ENCODE measurements at places on chromosomes 4 and X.
A peak's percentile ranks its signal among the peaks of the same experiment; 100 is the strongest.

- DNase-seq = no peak
Measured at GRCh38 chrX:67892401-67892800, 348.6 kb downstream of the AR start.

DNA sequence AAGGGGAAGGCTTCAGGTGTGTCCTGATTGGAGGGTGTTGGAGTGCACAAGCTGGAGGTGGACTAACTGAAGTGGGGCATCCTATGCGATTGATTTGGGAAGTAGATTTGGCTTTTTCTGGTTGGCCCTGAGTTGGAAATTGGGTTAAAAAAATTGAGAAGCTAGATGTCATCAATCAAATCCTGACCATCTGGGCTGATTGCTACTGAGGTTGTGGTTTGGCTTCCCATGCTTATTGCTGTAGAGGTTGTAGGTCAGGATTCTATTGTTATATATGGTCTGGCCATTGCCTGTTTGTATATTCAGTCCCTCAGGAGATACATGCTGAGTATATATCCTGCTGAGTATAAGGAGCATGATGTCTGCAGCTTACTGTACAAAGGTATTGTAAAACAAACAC lies 7.7 kb upstream of the ZNF81 start:
- no peak for DNase-seq

DNA sequence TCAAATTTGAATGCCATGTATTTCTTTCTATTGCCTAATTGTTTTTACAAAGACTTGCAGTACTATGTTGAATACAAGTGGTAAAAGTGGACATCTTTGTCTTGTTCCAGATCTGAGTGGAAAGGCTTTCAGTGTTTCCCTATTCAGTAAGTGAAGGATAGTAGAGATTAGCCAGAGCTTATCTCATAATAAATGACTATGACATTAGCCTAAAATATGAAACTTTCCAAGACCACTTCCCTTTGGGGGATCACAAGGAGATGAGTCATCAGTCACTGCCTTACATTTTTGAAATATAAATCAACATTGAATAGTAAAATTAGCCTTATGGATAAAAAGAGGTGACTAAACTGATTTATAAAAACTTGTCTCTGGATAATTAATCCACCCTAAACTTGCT lies 554.1 kb upstream of the MAGEB2 start:
- no peak for DNase-seq

DNA sequence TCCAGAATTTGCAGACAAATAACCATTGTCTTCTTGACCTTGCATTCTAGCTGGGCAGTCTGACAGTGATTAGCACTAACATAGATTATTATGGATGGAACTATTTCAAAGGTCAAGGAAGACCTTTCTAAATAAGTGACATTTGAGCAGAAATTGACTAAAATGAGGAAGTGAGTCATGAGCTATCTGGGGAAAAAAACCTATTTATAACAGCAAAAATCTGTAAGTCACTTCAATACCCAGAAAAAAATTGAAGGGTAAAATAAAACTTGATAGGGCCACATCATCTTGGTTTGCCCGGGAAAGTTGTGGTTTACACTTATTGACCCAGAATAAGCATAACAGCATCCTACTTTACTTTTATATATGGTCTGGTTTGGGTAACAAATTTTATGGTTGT lies 414.6 kb upstream of the HS3ST1 start:
- no peak for DNase-seq

- no peak for DNase-seq
Measured at GRCh38 chr4:168857546-168858314, 152.3 kb downstream of the CBR4 start.

- no peak for DNase-seq
Measured at GRCh38 chrX:25659317-25659716, 478.8 kb upstream of the MAGEB18 start.

DNA sequence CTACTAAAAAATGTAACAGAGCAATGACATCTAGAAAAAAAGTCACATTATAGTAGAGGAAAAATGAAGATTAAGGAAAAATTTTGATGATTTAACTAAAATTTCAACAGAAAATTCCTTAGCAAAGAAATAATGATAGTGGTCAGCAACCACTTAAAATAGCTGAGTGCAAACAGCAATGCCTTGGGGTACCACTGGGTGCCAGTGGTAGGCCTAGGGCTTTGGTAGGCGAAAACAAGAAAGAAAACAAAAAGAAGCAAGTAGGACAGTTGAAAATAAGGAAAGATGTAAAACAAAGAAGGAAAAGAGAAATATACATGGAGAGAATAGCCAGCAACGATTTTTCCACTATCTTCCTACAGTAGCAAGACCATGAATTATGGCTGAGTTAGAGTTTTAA lies 313.5 kb upstream of the IRS4 start:
- peak; percentile 78 for DNase-seq

- peak; percentile 50 for DNase-seq
Measured at GRCh38 chr4:174211622-174212044, 71.8 kb downstream of the FBXO8 start.

DNA sequence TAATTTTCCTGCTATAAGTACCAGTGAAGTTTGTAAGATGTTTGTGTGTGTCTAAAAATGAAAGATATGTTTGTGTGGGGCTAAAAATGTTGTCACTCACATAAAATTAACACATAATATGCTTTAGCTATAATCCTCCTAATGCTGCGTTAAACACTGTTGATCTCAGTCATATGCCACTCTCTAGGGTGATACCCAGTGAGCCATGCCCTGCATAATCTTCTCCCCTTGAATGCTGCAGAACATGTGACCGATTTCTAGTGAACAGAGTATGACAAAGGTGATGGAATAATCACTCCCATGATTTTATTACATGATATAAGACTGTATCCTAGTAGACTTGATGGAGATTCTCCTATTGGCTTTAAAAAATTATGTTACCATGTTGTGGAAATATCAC lies 119.1 kb upstream of the EPHA5 start:
- DNase-seq = no peak

DNA sequence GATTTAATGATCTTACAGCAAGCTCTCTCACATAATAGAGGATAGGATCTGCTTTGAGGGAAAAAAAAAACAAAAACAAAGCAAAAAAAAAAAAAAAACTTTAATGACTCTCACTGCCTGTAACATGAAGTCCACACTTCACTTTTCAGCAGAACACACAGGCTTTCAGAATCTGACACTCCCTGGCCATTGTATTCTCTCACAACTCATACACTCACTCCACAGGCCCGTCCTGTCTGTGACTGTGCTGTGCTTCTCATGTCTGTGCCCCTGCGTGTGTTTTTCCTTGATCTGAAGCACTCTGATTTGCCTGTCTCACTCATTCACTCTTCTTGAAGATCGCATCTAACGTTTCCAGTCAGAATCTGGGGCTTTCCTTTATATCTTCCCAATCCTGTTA lies 460.8 kb downstream of the TMA16 start:
- DNase-seq = no peak
